Stimulated activated CD8-positive, alpha-beta memory T cell treated with anti-CD3 and anti-CD28 coated beads, Interleukin-2, amount 100 ng/mL, for 48 hours (primary cell): ENCODE measurements at places on chromosomes 13 and 19.

- DNase-seq: no peak
These were observed 8.8 kb downstream of the PRR36 start for GRCh38 chr19:7865262-7865911.

DNA sequence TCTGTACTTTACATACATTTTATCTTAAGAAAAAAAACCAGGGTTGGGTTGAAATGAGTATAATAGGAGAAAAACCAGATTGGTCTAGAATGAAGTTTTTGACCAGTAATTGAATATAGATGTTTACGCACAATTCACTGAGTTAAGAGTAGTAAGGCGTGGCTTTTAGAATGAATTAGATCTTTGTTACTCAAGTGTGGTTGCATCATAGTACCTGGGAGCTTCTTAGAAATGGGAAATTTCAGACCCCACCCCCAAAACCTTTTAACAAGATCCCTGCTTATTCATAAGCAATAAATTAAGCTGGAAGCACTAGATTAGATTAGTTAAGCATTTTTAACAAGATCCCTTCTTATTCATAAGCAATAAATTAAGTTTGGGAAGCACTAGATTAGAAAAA lies 28.7 kb upstream of the LMO7 start:
- no peak for DNase-seq

DNA sequence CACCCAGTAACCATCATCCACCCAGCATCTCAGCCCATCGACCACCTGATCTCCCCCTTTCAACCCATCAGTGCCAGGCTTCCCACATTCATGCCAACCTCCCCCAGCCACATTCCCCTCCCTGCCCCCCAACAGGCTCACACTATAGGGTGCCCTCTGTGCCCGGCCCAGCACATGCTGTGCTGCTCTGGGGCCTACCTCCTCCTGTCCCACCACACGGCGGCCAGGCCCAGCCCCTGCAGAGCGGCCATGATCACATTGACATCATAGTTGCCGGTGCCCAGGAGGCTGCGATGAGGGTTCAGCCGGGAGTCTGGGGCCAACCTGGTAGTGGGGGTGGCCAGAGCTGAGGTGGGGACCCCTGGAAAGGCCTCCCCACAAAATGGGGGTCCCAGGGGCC lies 3.6 kb downstream of the JOSD2 start:
- no peak for DNase-seq

DNA sequence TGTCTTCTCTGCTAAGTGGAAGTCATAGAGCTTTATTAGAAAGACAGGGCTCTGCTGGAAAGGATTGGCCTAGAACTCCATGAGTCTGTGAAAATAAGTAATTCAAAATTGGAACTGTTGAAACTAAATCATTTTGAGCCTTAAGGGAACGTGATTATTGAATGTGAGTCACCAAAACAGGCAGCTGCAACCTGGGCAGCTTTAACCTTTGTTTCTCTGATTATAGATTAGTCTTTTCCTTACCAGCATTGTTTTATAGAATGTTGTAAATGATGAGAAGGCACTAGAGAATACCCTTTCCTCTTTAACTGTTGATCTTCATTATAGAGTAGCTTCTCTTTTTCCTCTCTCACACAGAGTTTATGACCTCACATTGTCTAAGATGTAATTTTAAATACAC lies 638.8 kb upstream of the SLITRK6 start:
- no peak for DNase-seq

DNA sequence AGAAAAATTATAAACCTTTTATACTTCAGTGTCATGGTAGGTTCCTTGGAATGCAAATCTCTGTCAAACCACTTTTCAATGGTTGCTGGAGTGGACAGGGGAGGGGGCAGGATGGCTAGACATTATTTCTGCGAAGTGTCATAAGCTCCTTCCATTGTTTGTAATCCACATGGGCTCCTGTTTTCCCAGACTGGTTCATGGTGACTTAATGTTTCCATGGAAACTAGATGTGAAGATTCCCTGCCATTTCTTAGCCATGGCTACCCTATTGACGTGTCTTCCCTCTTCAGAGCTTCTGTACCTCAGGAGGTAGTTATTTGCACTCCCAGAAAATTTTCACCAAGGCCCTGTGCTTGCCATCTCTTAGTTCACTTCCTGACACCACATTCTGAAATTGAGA lies 95.3 kb downstream of the UFM1 start:
- DNase-seq: no peak

DNA sequence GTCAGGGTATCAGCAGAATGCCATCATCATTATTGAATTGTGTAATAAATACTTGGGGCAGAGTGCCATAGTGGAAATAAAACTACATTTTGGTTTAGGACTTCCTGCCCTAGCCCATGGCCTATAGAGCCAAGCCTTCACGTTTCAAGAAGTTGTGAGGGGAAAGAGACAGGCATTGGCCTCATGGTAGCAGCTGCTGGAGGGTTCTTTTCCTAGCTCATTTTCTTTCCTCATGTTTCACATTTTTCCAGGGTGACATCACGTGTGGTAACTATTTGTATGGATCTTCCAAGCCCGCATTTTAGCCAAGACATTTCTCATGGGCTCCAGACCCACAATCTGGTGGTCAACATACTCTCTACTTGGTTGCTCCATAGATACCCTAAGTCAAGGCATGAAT lies 80.4 kb downstream of the LRCH1 start:
- no peak for DNase-seq
